ENCODE measurements at places on chromosomes 5 and 9.

DNA sequence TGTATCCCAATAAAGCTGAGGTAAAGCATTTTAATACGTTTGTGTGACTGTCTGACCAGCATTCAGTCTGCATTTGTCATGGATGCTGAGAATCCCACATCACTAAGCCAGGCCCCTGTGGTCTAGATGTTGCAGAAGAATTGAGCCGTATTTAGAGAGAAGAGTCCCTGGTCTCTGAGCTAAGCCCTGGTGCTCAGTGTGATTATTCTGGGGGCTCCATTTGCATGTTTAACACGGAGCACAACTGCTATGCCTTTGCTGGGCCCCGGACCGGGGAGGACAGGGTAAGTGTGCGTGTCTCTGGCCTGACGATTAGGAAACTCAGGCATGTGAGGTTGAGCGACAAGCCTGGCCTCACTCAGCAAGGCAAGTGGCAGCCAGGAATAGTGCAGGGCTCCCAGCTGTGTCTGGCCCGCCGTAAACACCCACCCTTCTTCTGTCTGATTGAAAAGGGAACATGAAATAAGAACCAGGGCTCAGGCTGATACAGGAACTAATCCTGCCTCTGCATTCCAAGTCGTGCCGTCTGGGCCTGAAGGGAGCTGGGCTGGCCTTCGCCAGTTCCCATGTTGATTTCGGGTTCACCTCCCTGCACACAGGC is 22.3 kb downstream of the FAM78A start:
- no peak for DNase-seq

DNA sequence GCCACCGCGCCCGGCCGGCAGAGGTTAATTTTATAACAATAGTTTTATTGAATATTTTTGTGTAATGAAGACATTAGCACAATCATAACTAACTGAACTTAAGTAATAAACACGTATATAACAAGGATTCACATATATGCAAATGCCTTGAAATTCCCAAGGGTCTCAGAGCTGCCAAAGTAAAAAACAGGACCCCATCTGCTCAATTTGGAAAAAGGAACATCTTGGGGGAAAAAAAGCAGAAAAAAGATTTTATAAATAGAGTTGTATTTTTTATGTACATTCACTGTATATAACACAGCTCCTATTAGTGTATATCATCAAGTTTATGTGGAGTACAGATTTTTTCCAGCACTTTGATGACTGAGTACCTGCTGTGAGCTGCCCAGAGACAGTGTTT is 366.7 kb downstream of the BRINP1 start:
- no peak for DNase-seq

DNA sequence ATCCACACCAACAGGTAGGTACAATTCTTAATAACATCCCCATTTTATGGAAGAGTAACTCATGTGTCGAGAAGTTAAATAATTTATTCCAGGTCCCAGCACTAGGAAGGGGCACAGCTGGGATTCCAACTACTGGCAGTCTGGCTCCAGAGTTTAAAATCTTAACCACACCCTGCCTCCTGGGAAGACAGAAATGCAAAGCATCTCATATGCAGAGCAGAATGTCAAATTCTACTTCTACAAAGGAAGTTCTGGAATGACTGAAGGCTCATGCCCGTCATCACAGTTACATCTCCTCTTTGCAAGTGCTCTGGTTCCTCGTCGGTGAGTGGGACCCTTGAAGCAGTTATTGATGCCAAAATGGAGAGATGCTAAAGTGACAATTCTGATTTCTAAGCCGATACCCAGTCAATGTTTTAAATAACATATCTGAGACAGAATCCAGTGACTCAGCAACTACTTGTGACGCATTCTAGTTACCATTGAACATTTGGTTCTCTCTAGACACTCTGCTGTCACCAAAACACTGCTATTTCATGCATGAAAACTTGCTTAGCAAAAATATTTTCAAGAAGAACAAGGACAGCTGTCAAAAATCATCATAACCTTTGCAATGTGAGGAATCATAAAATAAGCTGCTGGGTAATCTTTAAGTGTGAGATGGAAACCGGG is 412.7 kb downstream of the CTNND2 start:
- no peak for DNase-seq

DNA sequence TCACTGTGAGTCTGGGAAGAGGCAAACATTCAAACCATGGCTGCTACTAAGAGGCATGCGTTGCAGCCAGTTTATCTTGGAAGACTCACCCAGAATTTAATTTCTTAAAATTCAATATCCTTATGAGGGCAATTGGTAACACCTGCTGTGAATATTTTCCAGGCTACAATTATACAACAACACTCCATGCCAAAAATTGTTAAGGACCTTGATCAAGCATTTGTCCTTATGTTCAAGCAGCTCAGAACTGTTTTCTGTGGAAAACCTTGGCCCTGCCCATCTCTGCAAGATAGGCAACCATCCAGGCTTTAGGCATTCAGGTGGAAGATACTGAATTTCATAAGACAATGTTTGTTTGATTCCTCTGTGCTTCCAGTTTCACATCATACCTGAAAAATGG is 327.8 kb downstream of the FBXL7 start:
- no peak for DNase-seq

DNA sequence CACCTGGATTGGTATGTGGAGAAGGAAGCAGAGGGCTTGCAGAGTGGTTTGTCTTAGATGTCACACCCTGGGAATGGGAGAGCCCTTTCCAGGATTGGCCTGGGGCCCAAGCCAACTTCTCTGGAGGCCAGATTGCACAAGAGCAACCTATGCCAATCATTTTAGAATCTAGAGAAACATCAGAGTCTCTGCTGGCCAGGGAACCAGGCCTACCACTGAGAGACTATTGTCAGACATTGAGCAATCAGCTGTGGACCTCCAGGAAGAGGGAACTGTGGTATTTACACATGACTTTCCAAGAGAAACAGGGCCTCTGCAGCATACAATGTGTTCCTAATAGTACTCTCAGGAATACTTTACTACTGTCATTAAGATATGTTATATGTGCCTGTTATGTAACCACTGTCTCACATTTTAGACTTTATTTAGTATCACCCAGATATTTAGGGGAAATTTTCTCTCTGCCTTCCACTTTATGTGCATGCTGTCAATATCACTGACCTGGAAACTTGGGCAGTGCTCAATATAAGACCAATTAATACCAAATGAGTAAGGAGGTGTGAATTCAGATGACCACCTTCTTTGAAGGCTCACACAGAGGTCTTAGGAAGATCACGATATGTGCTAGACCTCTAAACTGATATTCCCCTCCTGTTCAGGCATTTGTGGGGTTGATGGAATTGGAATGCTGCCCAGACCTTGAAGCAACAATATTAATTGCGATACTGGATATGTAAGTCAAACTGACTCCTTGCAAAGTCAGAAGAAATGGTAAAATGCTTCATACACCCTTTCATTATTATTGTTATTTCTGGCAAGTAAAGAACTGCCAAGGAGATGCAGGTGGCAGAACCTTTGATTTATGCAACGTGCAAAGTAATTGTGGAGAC is 20.5 kb upstream of the CCL28 start:
- DNase-seq: no peak

- no peak for DNase-seq
These were observed 597 bp downstream of the SPATA31E1 start for GRCh38 chr9:87883274-87883673.

- no peak for DNase-seq
These were observed 10.1 kb downstream of the IFNA5 start for GRCh38 chr9:21294904-21295538.

Data from activated effector memory CD4-positive, alpha-beta T cell treated with anti-CD3 and anti-CD28 coated beads, Interleukin-2, amount 50 U/mL, for 16 hours (primary cell).